ENCODE measurements at places on chromosomes 16 and 17. TPM values are rescaled to one million over a fixed set of nuclear protein-coding genes. Genes with fewer than 3 reads are reported as not detected.

DNA sequence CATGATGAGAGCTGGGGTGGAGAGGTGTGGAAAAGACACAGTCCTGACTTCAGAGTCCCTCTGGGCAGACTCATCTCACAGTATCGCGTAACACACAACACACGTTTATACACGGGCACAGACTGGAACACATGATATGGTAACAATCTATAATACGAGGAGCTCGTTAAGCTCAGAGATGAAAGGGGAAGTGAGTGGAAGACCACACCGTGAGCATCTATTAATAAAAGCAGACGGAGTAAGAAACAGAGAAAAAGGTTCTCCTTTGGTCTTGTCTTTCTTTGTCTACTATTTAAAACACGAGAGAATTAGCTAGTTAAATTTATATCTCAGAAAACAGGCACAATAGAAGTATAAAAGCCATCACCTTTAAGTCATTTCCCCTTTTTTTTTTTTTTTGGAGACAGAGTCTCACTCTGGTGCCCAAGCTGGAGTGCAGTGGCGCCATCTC lies 13.5 kb downstream of the ANKRD11 start:
- no peak for DNase-seq

DNA sequence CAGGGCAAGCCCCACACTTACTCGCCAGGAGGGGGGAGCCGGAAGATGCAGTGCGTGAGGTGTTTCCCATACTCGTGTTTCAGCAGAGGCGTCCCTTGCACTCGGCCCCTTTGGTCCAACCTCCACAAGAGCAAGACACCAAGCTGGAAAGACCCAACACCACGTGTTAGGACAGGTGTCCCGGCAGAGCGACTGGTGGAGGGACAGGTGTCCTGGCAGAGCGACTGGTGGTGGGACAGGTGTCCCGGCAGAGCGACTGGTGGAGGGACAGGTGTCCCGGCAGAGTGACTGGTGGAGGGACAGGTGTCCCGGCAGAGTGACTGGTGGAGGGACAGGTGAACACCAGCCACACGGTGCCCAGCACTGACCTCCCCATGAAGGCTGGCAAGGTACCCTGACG lies 19.4 kb downstream of the IFT140 start:
- DNase-seq, result no peak

DNA sequence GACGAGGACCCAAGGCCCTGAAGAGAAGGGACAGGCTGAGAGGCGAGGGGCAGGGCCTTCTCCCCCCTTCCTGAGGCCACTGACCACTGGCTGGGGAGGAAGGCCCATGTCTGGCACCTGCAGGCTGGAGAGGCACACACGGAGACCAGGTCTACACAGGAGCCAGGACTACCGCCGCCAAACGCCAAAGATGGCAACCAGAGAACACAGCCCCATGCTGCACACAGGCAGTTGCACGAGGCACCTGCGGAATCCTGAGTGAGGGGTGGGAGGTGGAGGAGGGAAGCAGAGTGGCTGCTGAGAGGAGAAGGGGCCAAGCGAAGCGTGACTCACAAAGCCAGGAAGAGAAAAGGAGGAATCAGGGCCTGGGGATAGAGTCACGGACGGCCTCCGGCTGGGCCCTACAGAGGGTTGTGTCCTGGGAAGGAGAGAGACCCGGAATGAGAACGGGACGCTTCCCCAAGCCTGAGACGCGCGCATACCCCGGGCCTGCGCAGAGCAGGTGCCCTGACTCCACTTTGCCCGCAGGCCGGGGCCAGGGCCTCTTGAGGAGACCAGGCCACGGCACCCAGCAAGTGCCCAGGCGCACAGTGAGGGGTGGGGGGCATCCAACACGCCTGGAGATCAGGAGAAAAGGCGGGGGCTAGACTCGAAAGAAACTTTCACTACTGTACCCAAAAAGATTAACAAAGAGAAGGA lies 28.7 kb upstream of the C16orf95 start:
- DNase-seq, result no peak

DNA sequence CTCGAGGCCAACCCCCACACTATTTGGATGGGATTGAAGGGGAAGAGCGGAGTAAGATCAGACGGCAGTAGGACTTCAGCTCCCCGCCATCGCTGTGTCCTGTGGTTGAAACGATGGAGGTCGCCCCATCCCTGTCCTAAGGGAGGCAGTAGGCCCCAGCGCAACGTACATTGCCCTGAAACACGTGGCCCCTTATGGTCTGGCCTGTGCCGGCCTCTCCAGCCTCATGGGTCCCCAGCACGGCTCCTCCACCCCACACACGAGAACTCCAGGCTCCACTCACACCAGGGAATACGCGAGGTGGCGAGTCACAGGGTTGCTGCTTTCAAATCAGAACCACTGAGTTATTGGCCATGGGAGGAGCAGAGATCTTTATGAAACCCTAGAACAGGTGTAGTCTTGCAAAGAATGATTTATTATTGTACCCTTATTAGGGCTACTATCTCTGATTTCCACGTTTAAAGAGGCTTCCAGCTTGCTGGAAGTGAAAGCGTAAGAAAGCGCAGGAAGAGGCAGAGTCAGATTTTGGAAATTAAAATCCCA lies 669 bp upstream of the DCTPP1 start:
- no peak for DNase-seq

- DNase-seq, result no peak
Observed at GRCh38 chr16:84896847-84897246, 77.1 kb downstream of the CRISPLD2 start.

DNA sequence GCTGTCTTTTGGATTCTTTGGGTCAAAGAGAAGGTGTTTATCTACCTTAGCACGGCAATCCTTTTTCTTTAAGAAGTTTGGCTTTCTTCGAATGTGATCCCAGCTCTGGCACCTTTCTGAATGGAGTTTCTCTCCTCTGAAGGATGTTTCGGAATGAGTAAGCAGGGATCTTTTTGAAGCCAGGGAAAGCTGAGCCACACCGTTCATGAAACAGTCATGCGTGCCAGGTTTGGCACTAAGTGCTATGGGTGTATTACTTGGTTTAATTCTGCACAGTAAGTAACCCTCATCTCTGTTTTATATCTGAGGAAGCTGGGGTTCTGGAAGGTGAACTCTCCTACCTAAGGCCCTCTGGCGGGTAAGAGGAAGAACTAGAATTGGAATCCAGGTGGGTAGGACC lies 234.5 kb downstream of the NTN1 start:
- DNase-seq, result no peak

DNA sequence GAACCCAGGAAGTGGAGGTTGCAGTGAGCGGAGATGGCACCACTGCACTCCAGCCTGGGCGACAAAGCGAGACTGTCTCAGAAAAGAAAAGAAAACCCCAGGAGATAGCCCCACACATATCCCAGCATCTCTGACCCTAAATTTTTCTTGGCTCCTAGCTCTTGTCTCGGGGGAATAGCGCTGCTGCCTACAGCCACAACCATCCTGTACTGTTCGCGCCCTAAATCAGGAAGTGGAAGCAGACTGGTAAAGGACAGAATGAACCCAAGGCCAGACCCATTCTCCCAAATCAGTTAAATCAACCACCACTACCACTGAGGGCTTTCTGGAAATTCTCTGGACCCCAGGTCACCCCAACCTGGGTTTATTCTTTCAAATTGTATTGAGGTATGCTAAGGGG lies 1.7 kb downstream of the CTDNEP1 start:
- no peak for DNase-seq

- DNase-seq, result no peak
Observed at GRCh38 chr16:10589109-10589508, 8.7 kb upstream of the EMP2 start.

Gene CSH1
- not detected for total RNA-seq

DNA sequence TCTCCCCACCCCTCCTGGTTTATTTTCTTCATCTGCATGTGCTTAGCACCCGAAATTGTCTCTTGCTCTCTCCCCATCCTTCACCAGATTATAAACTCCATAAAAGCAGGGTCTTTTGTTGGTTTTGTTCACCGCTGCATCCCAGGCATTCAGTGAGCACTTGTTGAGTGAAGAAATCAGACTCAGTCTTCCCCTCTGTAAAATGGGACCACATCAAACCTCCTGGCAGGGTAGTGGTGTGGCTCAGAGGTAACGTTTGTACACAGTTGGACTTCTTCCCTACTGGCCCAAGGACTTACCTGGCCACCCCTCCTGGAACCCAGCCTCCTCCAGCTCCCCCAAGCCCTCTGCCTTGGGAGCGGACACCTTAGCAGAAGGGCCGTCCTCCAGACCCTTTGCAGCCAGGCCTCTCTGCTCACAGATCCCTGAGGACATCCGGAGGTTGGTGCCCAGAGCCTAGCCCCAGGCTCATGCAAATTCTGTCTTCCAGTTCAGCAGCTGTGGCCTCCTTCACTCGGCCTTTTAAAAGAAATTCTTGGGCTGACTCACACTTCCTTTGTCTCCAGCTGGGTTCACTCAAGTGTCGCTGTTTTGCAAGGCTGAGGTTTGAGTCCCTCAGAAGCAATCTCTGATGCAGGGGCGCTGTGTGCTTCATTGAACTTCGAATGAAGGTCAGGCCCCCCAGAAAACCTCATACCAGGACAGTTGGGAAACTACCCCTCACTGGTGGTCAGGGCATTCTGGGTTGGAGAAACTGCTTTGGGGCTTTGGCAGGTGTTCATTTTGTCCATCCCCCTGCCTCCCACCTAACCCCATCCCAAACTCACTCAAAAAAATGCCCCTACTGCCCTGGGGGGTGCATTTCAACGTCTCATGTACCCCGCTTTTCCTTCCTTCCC lies 16.8 kb upstream of the RMI2 start:
- peak; percentile 58 for DNase-seq

All from CD8-positive, alpha-beta memory T cell (primary cell).